Left ventricle myocardium inferior (tissue), 1 donor: ENCODE measurements at places on chromosomes 2 and 18. TPM values are rescaled to one million over a fixed set of nuclear protein-coding genes. Genes with fewer than 3 reads are reported as not detected.

DNA sequence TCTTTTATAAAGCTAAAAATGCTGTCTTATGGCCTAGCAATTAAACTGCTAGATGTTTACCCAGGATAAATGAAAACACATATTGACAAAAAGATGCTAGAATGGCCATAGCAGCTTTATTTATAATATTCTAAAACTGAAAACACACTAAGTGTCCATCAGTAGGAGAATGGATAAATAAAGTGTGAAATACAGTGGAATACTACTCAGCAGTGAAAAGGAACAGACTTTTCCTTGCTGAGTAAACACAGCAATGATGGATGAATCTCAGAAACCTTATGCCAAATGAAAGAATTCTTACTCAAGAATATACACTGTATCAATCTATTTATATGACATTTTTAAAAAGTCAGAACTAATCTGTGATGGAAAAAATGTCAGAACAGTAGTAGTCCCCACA, 33.2 kb downstream of the DDX1 start:
- H3K36me3 ChIP-seq, result peaks cover 94% of the 10 kb centered on the region
- no peak overlapping the region for H3K4me3 ChIP-seq
- H3K27me3 ChIP-seq, result no peaks in the 10 kb centered on the region
- no peaks in the 10 kb centered on the region for H3K4me1 ChIP-seq
- H3K27ac ChIP-seq, result no peak overlapping the region
- DNase-seq, result no peak

GRCh38 chr2:6913415-6914157, 3.6 kb upstream of the RNF144A start:
- no peak overlapping the region for H3K27ac ChIP-seq
- H3K27me3 ChIP-seq, result no peaks in the 10 kb centered on the region
- no peaks in the 10 kb centered on the region for H3K36me3 ChIP-seq
- DNase-seq, result no peak

DNA sequence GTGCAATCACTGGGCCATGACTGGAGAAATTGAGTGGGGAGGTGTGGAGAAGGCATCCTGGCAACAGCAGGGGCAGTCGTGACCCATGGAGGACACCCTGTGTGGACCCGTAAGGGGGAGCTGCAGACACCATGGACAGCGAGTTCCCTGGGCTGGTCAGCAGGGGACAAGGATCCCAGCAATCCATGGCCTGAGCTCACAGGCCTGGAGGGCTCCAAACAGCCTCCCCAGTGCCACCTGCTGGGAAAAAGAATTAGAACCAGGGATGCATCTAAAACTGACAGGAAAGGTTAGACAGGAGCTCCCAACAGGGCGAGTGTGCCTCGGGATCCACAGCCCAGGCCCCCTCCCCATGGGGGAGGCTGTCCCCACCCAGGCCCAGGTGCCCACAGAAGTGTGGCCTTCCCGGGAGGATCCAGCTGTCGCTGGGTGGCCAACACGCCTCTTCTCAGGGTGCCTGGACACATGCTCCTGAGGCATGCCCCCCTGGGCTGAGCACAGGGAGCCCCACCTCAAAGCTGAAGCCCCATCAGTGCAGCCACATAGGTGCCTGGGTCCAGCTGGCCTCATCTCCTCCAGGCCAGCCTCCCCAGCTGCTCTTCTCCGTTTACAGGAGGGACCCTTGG, 20.5 kb upstream of the KIF1A start:
- no peaks in the 10 kb centered on the region for H3K4me1 ChIP-seq
- no peaks in the 10 kb centered on the region for H3K36me3 ChIP-seq
- no peak for DNase-seq
- peaks cover 68% of the 10 kb centered on the region for H3K27me3 ChIP-seq

- no peak overlapping the region for H3K4me3 ChIP-seq
- no peaks in the 10 kb centered on the region for H3K36me3 ChIP-seq
- H3K27me3 ChIP-seq, result no peaks in the 10 kb centered on the region
- no peaks in the 10 kb centered on the region for H3K4me1 ChIP-seq
- no peak overlapping the region for H3K27ac ChIP-seq
These were observed 66.3 kb downstream of the PTGR3 start for GRCh38 chr18:75142677-75143076.

DNA sequence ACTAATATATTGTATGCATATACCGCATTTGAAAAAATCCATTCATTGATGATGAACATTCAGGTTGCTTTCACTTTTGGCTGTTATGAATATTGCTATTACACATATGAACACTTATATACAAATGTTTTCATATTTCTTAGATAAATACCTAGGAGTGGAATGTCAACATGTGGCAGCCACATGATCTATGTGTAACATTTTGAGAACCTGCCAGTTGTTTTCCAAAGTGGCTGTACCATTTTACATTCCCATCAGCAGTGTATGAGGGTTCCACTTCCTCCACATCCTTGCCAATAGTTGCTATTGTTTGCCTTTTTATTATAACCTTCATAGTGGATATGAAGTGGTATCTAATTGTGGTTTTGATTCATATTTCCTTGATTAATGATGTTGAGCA, 40.5 kb downstream of the CCDC85A start:
- no peak overlapping the region for H3K4me3 ChIP-seq
- H3K27me3 ChIP-seq, result no peaks in the 10 kb centered on the region
- DNase-seq, result no peak
- no peaks in the 10 kb centered on the region for H3K36me3 ChIP-seq
- H3K27ac ChIP-seq, result no peak overlapping the region
- no peaks in the 10 kb centered on the region for H3K4me1 ChIP-seq

DNA sequence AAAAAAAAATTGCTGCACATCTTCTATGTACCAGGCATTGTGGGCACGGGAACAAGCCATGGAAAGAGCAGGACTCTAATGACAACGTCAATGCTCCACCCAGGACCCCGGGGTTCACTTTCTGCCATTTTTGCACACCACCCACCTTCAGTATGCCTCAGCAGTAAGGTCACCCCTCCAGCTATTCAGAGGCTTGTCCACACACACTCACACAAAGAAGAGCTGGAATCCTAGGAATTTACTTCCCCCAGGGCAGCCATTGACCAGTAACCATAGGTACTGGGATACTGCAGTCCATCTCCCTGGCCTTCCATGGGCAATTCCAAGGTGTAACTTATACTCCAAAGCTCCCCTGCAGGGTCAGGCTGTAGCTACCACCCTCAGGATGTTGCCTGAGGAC, 170.8 kb downstream of the SUCLG1 start:
- no peaks in the 10 kb centered on the region for H3K4me1 ChIP-seq
- no peaks in the 10 kb centered on the region for H3K36me3 ChIP-seq
- H3K4me3 ChIP-seq, result no peak overlapping the region
- no peak for DNase-seq
- no peak overlapping the region for H3K27ac ChIP-seq

- H3K36me3 ChIP-seq, result no peaks in the 10 kb centered on the region
- peaks cover 21% of the 10 kb centered on the region for H3K27me3 ChIP-seq
- no peak overlapping the region for H3K4me3 ChIP-seq
- H3K4me1 ChIP-seq, result peaks cover 3% of the 10 kb centered on the region
- H3K27ac ChIP-seq, result no peak overlapping the region
These were observed 49.5 kb upstream of the ACAA2 start for GRCh38 chr18:49862656-49863385.

DNA sequence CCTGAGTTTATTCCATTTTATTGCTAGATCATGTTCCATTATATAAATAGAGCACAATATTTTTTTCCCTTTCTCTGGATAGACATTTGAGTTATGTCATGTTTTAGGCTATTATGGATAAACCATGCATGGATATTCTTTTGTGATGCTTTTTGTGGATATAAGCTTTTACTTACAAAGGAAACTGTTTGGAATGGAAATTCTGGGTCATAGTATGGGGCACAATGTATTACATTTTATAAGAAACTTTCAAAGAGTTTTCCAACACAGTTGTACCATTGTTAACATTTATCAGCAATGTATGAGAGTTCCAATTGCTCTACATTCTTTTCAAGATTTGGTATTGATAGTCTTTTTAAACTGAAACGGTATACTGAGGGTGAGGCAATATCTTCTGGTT, 749.4 kb downstream of the SOCS6 start:
- DNase-seq, result no peak
- no peaks in the 10 kb centered on the region for H3K27me3 ChIP-seq
- H3K4me3 ChIP-seq, result no peak overlapping the region
- no peaks in the 10 kb centered on the region for H3K4me1 ChIP-seq
- no peak overlapping the region for H3K27ac ChIP-seq
- H3K36me3 ChIP-seq, result no peaks in the 10 kb centered on the region

DNA sequence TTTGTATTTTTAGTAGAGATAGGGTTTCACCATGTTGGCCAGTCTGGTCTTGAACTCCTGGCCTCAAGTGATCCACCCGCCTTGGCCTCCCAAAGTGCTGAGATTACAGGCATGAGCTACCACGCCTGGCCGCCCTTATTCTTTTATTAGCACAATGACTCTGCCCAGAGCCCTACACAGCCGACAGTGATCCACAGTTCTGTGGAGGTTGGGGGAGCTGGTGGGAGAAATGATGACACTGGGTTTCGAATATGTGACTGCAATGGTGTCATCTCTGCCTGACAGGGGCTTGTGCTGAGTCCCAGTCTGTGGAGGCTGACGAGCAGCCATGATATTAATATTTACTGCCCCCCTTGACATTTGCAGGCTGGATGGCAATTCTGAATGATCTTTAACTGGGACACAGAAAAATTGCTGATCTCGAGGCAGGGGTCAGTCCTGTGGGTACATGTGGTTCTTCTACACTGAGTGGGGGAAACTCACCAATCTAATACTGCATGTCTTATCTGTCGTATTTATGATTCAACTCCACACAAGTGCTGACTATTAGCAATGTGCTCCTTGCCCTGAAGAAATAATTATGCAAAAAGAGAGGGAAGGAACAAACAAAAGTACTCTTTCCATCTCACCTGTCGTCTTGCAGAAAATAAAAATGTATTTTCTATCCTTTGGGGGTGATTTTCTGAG, 6.3 kb upstream of the CTAGE1 start:
- DNase-seq, result no peak
- H3K4me1 ChIP-seq, result peaks cover 18% of the 10 kb centered on the region
- no peaks in the 10 kb centered on the region for H3K36me3 ChIP-seq

DNA sequence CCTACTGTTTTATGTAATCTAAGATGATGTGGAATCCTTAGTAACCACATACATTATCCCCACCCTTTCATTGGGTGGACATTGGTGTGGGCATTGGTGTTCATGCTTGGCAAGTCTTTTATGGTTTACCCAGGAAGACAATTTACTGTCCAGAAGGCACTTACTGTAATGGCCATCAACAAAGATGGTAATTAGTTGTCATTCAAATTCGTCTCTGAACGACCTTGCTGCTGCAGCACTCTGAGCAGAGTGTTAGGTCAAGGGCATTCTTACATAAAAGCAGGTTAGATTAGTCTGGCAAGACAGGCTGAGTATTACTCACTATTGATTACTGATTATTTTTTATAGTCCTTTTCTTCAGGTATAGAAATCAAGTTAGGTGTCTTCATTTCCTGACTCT, 447.9 kb downstream of the XIRP2 start:
- H3K27ac ChIP-seq, result no peak overlapping the region
- H3K36me3 ChIP-seq, result no peaks in the 10 kb centered on the region
- H3K4me1 ChIP-seq, result no peaks in the 10 kb centered on the region
- no peaks in the 10 kb centered on the region for H3K27me3 ChIP-seq
- no peak for DNase-seq
- H3K4me3 ChIP-seq, result no peak overlapping the region

DNA sequence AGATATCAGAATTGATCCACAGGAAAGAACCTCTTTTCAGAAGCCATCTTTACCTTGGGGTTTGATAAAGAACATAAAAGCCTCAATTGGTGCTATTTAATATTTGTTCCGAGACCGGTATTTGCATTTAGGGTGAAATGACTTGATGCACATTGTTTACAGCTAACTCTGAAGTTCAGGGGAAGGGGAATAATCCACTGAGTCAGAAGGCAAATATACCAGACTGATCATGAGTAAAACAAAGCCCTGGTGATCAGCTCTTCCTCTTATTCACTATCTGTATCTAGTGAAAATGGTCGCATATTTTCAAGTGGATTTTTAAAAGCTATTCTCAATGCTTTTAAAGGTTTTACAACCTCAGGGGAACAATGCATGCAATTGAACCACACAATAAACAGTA, 53.0 kb upstream of the ATP8B1 start:
- no peak for DNase-seq
- no peaks in the 10 kb centered on the region for H3K36me3 ChIP-seq
- H3K4me1 ChIP-seq, result no peaks in the 10 kb centered on the region
- H3K27me3 ChIP-seq, result no peaks in the 10 kb centered on the region
- H3K4me3 ChIP-seq, result no peak overlapping the region

- no peak overlapping the region for H3K4me3 ChIP-seq
- H3K36me3 ChIP-seq, result no peaks in the 10 kb centered on the region
- DNase-seq, result no peak
- H3K4me1 ChIP-seq, result no peaks in the 10 kb centered on the region
- no peaks in the 10 kb centered on the region for H3K27me3 ChIP-seq
These were observed 225.9 kb upstream of the FBXO11 start for GRCh38 chr2:48132271-48132625.

DNA sequence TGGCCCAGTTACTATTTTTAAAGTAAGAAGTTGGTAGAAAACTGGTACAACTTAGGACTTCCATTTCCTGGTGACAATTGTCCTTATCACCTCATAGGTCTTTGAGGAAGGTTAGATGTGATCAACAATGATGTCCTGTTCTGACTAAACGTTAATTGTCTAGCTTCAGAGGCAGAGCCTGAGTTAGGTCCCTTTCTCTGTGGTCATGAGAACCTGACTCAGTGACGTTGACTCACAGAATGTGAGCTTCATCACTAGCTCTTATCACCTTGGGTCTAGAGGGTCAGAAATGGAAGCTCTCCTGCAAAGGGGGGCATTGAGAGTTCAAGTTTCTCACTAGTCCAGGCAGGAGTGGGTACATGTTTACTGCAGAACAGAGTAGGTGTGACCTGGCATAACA, 60.6 kb upstream of the ATP8B1 start:
- H3K27me3 ChIP-seq, result no peaks in the 10 kb centered on the region
- H3K4me3 ChIP-seq, result no peak overlapping the region

DNA sequence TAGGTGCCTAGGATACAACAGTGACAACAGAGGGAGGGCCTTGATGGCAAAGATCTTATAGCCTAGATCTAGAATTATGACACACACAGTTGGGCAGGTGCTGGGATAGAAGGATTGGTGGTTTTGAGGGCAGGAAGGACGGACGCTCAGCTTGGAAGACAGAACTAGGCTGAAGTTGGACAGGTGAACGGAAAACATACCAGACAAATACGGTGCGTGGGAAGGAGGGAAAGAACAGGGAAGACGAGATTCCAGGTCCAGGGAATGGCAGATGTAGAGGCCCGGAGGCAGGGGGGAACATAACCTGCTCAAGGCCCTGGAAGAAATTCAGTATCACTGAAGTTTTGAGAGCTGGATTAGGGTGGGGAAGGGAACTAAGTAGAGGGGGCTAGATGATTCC, 40.8 kb downstream of the CRACDL start:
- H3K4me1 ChIP-seq, result no peaks in the 10 kb centered on the region
- H3K27me3 ChIP-seq, result peaks cover 5% of the 10 kb centered on the region
- H3K27ac ChIP-seq, result no peak overlapping the region
- DNase-seq, result no peak

- H3K4me3 ChIP-seq, result no peak overlapping the region
- DNase-seq, result no peak
- no peaks in the 10 kb centered on the region for H3K36me3 ChIP-seq
- no peaks in the 10 kb centered on the region for H3K4me1 ChIP-seq
- no peak overlapping the region for H3K27ac ChIP-seq
These were observed 17.1 kb downstream of the FAM110C start for GRCh38 chr2:29253-29652.

GRCh38 chr2:71891155-71891554, 256.5 kb downstream of the CYP26B1 start:
- H3K27me3 ChIP-seq, result no peaks in the 10 kb centered on the region
- H3K36me3 ChIP-seq, result no peaks in the 10 kb centered on the region
- peaks cover 3% of the 10 kb centered on the region for H3K4me1 ChIP-seq
- H3K27ac ChIP-seq, result no peak overlapping the region

The FBXO15 gene
- not detected for total RNA-seq

The UBE2E3 gene
- total RNA-seq, result 53.5 TPM

The LOXL3 gene
- total RNA-seq, result 4.7 TPM

The SEPTIN10 gene
- total RNA-seq, result 55.4 TPM

The PLEKHH2 gene
- 1.3 TPM for total RNA-seq

The NPAS2 gene
- 51.0 TPM for total RNA-seq

The UGT1A4 gene
- not detected for total RNA-seq

The CAVIN2 gene
- total RNA-seq, result 93.9 TPM

The FEV gene
- not detected for total RNA-seq

The FBXO36 gene
- 0.58 TPM for total RNA-seq
